Anterior cingulate cortex (tissue), 58 donors: ENCODE measurements at places on chromosomes 2 and 18.

- no peak for DNase-seq
These were observed 97.0 kb upstream of the SMAD2 start for GRCh38 chr18:48027401-48027963.

DNA sequence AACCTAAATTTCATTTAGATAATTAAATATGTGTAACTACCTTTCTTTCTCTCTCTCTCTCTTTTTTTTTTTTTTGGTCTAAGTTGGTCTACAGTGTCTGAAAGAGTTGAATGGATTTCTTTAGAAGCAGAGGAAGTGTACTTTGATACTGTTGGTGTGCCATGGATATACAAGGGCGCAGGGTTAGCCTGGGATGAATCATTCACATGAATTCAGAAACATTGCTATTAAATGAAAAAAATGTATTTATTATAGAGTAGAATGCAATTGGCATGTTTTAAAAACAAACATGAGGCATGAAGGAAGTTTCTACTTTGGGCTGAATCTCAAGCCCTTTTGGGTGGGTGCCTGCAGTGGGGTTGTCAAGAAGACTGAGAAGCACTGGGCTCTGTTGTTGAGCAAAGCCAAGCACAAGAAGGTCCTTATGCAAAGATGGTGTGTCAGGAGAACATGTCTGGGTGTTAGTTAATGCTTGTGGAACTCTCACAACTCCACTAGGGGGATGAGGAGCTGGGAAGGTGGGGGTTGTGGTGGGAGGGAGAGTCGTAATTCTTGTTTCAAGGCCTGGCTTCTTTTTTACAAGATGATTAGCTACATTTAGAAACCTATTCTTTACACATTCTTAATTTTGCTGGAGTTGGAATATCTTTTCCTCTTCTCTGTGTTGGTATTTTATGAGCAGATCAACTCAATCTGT lies 57.9 kb downstream of the LYPD6 start:
- DNase-seq: no peak

DNA sequence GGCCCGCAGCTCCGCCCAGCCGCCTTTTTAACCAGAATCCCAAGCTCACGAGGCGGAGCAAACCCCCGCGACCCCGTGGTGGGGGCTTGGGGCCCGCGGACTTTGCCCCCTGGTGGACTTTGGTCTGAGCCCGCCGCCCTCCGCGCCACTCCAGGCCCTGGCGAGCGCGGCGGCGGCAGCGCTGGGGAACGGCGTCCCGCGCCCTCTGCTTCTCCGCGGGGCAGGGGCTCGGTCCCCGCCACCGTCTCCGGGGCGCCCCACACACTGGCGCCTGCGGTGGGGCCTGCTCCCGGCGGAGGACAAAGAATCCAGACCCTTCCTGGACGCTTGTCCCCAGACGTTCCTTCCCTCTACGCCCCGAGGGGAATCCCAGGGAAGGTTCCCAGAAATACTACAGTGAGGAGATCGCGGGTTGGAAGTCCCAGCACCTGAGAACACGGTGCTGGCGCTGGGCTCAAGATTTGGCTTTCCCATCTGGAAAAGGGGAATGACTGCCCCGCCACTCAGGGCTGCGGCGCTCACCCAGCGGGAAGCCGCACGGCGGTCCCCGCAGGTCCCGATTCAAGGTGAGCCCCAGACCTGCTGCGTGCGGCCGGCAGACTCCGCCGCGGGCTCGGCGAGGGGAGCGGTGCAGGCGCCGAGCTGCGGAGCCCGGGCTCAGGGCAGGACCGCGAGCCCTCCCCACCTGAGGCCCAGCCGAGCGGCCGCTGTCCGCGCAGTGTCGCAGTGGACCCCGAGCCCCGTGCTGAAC lies at the start of gene HAAO:
Gene HAAO (minus strand): TSS at position 1 of the 751 bp plus-strand sequence. CDS start 47 bp downstream, outside the sequence.
- DNase-seq: no peak

- DNase-seq: no peak
These were observed 287.5 kb upstream of the CRIM1 start for GRCh38 chr2:36068086-36068485.

DNA sequence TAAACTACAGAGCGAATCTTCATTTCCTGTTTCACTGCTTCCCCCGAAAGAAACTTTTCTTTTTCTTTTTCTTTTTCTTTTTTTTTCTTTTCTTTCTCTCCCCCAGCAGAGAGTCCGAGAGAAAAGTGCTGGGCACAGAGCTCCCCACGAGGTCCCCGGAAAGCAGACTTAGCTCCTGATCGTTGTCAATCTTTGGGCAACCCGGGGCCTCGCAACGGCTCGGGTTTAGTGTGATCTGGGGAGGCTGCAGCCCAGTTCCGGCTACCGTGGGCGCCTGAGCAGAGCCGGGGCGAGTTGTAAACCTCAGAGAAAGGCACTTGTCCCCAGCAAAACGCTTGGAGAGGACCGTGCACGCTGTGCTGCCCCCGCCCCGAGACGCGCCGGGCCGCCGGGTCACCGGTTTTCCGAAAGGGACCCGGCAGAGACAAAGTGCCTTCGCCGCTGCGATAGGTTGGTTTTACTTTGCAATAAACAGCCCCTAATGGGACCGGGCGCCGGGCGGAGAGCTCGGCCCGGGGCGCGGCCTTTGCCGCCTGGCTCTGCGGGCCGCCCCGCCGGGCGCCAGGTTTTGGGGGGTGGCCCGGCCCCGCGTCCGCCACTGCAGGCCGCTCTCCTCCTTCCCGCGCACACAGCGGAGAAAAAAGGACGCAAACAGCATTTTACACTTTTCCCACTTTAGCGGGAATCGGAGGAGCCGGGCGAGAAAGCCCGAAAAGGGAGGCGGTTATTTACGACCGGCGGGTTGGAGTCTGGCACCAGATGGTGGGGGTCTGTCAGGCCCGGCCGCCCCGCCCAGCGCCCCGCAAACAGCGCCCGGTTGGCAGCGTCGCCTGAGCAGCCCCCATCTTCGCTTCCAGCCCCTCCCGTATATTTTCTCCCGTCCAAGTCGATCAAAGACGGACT lies 136.0 kb downstream of the INSIG2 start:
- DNase-seq: no peak

- DNase-seq: no peak
These were observed 298.5 kb downstream of the ZNF521 start for GRCh38 chr18:25053466-25053865.

DNA sequence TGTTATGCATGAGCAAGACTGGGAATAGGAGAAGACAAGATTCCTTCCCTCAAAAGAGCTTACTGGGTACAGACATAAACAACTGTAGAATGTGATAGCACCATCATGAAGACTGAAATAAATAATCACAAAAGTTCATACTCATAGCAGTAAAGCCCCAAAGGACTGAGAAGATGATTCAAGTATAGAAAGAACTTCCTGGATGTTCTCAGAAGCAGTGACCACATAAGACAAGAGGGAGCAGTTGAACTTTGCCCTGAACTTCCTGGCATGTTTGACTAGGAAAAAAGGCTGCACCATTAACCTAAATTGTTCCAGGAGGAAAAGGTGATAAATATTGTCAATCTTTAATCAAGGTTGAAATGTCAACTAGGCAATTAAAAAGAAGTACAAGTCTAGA lies 57.8 kb upstream of the CCDC141 start:
- DNase-seq: no peak

DNA sequence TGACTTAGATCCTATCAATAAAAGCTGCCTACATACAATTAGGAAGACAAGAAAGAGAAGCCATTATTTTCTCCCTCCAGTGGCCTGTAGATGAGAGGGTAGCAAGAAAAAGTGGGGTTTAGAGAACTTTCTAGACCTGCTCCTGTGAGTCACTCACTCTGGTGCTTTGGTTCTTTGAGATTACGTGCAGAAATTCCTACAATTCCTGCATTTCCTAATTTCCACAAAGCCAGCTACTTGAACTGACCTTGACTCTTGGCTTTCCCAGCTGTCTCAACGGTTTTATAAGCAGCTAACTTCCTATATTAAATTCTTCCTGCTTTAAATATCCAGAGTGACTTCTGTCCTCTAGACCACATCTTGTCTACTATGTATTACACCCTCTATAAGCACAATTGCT lies 899.5 kb upstream of the KLHL29 start:
- DNase-seq: no peak

GRCh38 chr18:9433671-9434121 lies 41.6 kb upstream of the RALBP1 start:
- DNase-seq: no peak

GRCh38 chr2:212998626-212999359 lies 152.6 kb downstream of the IKZF2 start:
- DNase-seq: no peak

DNA sequence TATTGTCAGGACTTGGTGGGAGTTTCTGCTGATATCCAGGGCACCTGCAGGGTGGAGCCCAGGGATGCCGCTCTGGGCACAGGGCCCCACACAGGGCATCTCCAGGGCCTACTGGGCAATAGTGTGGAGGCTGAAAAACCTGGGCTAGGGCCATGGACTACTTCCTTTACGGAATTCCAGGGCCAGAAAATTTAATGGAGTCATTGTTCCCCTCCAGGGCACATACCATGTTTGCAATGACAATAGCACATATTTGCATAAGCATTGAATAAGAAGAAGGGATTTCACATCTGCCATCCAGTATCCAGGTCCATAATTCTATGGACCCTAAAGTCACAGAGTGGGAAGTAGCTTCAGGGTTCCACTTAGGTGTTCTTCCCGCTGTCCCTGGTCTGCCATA lies 103.8 kb upstream of the TPO start:
- DNase-seq: no peak

DNA sequence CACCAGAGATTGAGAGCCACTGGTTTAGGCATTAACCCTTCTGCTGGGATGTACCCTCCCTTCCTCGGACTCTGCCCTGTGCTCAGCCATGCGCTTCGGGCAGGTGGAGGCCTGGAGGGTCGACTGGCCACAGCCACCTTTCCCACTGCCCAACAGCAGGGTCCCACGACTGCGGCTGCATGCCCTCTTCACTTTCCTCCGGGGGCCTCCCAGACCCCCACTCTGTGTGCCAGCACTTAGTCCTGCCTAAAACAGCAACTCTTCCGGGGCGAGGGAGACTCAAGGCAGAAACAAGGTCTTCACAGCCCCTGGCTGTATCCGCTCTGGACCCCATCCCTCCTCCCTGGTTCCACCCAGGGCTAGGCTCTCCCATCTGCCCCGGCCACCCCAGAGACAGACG lies 31.3 kb upstream of the BIN1 start:
- no peak for DNase-seq

DNA sequence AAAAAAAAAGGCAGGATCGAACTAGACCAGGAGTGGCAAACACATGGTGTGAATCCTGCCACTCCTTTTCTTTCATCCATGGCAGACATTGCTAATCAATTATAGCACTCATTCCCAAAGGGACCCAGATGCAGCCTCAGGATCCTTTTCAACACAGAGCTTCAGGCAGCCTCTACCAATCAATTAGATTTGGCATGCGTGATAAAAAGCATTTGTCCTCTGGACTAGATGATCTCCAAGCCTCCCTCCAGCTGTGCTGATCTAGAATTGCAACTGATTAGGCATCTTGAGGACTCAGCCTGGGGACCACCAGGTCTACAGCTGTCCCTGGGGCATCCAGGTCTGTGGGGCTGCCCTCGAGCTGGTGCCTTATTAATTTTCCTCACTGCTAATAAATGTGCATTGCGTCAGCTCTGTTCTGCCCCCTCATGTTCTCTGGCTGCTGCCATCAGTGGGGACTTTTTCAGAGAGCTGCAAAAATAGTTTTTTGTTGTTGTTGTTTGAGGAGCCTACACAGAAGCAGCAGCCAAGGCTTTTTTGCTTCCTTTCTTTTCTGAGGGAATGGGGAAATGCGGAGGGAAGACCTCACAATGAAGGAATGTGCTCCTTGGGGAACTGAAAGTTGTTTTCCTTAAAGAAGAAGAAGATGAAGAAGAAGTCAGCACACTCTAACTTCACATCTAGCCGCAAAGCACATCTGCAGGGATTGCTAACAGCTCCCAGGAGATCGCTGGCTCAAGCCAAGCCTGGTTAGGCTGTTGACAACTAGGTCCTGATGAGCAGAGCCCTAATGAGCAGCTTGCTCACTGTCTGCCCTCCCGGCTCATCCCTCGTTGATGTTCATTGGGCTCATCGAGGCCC lies 8.8 kb upstream of the ATOH8 start:
- peak; percentile 22 for DNase-seq

DNA sequence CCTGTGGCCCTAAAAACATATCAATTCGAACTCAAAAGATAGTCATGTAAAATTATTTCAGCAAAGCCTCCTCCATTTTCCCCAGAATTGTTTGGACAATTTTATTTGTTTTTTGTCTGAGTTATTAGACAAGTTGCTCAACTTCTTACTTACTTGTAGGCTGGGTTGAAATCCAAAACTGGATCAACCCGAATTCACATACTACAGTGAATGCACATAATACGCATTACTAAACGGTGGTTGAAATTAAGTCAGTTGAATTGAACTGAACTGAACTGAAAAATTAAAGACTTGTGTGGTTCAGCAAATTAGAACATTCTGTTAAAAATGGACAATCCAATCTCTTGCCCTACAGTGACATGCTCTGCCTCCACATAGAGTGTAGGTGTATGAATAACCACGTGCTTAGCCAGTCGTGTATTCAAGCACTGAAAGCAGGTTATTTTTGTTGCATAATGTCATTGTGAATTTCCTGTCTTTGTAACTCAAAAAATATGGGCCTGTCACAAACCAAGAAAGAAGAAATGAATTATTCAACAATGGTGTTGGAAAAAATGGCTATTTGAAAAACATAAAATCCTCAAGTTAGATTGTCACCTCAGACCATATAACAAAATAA lies 441.0 kb downstream of the TXNL1 start:
- no peak for DNase-seq

DNA sequence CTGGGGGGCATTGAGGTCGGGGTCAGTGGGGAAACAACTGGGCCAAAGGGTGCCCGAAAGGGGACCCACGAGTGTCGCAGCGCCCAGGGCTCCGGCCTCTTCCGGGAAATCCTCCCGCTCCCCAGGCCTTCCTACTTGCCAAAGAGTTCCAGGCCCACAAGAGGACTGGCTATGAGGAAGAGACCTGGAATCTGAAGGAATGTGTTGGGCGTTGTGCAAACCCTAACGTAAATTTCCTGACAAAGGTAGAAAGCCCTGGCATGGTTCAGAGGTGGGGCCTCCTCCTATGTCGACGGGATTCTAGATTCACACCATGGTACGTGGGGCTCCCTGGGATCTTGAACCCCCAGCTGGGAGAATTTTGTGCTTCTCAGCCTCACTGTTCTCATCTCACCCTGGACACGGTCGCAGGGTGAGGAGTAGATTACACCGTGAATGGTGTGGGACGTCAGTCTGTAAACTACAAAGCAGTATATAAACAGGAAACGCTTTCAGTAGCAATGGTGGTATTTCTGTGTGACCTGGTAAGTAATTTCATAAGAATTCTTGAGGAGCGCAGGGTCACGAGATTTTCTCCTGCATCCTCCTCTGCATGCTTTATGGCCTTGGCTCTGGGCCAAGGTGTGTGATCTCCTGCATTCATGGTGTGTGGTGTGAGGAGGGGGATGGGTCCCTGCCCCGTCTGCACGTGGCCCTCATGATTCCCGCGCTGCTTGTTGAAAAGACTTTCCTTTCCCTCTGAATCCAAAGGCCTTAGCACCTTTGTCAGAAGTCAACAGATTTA lies 868 bp downstream of the HSBP1L1 start:
- no peak for DNase-seq

DNA sequence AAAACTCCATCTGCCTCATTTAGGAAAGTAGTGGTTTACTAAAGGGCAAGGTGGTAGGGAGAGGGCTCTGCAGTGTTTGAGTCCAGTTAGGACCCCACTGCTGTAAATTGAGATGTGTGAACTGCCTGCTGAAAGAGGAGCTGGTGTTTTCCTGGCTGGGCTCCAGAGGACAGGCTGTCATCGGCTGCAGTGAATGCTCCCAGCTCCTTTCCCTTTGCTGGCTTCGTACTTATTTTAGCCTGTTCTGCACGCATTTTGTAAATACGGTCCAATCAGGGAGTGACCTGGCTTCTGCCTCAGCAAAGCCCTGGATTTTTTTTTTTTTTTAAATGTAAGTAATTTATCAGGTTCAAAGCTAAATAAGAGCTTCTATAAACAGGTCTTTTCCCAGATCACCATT lies 37.5 kb downstream of the SLC4A3 start:
- no peak for DNase-seq
